ENCODE measurements at places on chromosomes 5 and 9.

GRCh38 chr9:93945400-93946337 is 9.5 kb downstream of the BARX1 start:
- no peak for DNase-seq

GRCh38 chr9:126794441-126794840 is 10.4 kb upstream of the ZBTB43 start:
- DNase-seq = no peak

GRCh38 chr9:132384376-132384775 is 22.3 kb downstream of the TTF1 start:
- no peak for DNase-seq

GRCh38 chr5:33371660-33372059 is 69.1 kb upstream of the TARS1 start:
- DNase-seq = no peak

DNA sequence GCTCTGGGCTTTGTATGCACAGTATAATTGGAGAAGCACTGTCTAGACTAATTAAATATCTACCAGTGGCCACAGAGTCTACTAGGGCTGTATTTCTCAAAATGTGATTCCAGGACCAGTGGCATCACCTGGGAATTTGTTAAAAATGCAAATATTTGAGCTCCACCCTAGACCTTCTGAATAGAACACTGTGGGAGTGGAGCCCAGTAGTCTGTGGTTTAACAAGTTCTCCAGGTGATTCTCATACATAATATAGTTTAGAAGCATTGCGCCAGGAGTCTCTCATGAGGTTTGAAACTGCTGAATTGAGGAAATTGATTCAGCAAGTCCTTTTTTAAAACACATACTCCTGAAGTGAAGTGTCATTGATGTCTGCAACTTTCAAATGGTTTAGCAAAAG is 74.7 kb downstream of the FCHO2 start:
- DNase-seq = no peak

GRCh38 chr5:71740015-71740753 is 21.1 kb downstream of the CARTPT start:
- no peak for DNase-seq

DNA sequence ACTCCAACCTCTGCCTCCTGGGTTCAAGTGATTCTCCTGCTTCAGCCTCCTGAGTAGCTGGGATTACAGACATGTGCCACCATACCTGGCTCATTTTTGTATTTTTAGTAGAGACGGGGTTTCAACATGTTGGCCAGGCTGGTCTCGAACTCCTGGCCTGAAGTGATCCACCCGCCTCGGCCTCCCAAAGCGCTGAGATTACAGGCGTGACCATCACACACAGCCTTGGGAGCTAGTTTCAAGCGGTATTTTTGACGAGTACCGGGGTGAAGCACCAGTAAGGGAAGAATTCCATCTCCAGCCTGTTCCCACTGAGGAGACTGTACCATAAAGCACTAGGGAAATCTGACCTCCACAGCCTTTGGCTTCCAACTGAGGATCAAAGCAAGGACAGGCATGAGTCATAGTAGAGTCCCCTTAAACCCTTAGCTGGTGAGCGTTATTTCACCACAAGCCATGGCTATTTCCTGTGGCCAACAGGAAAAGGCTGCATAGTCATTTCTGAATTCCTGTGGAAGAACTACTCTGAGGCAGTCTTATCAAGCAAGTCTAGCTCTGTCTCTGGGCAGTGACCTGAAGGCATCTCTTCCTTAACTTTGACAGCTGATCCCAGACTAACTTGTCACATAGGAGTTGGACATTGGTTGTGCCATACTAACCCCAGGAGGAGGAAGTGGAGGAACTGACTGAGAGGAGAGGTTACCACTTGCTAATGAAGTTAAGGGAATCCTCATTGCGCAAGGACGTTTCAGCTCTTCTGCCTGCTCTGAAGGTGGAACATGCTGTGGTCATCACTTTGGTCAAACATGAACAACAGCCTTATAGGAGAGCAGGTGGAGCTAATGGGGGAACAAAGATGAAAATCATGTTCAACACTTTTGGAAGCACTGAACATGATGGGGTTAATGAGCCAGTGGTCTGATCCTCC is 85.8 kb upstream of the DMRT1 start:
- DNase-seq = peak; percentile 20

Data from CD4-positive, alpha-beta T cell treated with Interleukin-1 beta for 1 hour (primary cell).